ENCODE measurements at places on chromosomes 2 and 18.

GRCh38 chr2:54085069-54085468, 30.3 kb upstream of the ACYP2 start:
- DNase-seq, result no peak

DNA sequence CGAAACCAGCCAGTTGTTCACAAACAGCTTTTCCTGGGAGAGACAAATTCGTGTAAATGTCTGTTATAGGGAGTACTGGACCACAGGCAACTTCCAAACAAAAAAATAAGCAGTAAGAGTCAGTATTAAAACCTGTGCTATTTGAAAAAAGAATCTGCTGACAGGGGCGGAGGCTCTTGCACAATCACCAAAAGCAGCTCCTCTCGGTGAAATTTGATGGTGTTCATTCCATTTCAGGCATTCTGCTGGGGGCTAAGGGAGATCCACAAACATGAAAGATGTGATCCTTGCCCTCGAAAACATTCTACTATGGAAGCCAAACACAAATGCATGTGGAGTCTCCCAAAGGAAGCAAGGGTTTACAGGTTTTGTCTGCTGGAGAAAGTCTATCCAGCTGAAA, 45.0 kb downstream of the TFCP2L1 start:
- DNase-seq, result no peak

GRCh38 chr2:61707984-61708852, 145.6 kb downstream of the FAM161A start:
- peak; percentile 80 for DNase-seq

DNA sequence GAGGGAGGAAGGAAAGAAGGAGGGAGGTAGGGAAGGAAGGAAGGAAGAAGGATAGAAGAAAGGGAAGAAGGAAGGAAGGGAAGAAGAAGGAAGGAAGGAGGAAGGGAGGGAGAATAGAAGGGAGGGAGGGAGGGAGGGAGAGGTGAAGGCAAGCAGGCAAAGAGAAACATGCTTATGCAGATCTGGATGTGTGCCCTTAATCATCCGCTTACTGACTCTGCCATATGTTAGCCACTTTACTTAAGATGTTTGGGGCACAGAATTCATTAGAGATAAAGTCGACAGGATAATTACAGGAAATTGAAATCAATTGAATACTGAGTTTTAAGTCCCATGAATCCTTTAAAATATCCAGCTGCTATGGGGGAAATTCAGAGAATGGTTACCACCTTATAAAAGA, 334.2 kb downstream of the GRB14 start:
- DNase-seq, result no peak

- DNase-seq, result no peak
Measured at GRCh38 chr2:111975819-111976218, 77.4 kb downstream of the MERTK start.
